ENCODE measurements at places on chromosomes 3 and 15.
A peak's percentile ranks its signal among the peaks of the same experiment; 100 is the strongest.

DNA sequence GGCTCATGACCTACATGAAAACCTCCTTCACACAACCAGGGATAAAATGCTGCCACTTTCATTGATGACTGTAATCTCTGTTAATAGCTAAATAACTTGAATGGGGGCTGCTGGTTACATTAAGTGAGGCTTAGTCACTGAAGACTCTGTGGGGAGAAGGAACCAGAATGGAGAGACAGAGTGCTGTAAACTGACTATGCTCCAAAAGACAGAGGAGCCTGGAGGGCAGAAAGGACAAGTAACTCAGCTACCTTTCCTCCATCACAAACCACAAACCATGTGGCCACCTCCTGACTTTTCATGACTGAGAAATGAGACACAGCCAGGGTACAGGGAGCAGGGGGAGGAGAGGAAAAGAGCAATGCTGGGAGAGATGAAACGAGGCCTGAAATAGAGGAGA is 97.1 kb upstream of the TRIM42 start:
- DNase-seq = no peak

DNA sequence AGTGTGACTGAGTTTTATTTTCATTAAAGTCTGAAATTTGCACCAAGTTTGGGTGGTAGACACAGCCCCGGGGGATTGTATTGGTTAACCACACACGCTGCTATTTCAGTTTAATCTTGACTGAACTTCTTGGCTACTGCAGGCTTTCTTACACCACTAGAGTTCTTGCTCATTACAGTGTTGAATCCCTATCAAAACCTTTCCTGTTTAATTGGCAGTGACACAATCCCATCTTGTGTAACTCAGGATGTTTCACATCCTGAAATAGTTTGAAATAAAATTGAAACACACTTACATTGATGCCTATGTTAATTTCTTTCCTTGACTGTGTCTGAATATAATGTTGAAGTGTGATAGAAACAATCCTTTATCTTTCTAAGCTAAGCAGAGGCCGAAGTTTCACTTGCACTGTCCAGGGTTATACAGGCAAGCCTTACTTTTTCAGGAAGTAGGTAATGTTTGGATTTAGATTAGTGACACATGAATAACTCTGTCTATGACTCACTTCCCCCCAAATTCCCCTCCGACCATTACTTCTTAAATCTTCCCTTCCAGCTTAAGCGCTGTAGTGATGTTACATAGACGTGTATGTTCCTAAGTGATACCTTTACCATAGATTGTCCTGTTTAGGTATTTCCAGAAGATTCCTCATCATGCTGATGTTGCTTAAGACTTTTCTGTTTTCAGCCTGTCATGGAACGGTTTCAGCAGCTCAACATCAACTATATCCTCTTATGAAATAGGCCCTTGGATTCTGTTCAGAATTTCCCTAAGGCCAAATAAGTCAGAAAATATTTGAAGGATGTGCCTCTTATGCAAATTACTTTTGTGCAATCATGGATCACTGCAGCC is 16.8 kb downstream of the ATG7 start:
- peak; percentile 87 for DNase-seq

GRCh38 chr15:36401586-36401966 is 177.8 kb upstream of the CDIN1 start:
- no peak for DNase-seq

DNA sequence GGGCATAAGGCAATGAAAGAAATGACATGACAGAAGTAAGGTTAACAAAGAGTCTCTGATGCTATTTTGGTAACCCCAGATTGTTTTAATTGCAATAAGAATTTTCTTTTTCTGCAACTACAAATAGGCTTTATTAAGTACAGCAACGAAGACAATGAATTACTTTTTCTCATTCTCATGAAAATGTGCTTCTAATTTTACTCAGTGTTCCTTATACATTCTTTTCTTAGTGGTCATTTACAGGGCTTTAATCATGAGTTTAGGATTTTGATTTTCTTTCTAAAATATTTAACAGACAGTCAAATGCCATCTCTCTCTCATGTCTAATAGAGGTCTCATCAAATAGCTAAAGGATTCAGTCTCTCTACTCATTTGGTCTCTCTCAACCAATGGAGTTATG is 452.1 kb downstream of the RAP2B start:
- no peak for DNase-seq

GRCh38 chr15:66663664-66664063 is 38.4 kb upstream of the SMAD6 start:
- no peak for DNase-seq

DNA sequence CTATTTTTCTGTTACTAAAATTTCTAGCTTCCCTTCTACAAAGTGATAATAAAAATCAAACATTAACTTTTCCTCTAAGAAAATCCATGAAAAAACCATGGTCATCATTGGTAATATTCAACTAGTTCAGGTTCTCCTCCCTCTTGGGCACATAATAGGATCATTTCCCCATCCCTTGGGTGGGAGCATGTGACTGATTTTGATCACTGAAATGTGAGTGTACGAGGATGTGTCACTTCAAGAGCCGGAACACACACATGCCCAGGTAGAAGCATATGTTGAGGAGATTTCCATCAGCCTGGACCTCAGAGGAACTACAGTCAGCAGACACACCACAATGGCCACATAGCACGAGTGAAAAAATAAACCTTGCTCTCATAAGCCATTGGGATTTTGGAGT is 36.1 kb downstream of the AP3S2 start:
- no peak for DNase-seq

DNA sequence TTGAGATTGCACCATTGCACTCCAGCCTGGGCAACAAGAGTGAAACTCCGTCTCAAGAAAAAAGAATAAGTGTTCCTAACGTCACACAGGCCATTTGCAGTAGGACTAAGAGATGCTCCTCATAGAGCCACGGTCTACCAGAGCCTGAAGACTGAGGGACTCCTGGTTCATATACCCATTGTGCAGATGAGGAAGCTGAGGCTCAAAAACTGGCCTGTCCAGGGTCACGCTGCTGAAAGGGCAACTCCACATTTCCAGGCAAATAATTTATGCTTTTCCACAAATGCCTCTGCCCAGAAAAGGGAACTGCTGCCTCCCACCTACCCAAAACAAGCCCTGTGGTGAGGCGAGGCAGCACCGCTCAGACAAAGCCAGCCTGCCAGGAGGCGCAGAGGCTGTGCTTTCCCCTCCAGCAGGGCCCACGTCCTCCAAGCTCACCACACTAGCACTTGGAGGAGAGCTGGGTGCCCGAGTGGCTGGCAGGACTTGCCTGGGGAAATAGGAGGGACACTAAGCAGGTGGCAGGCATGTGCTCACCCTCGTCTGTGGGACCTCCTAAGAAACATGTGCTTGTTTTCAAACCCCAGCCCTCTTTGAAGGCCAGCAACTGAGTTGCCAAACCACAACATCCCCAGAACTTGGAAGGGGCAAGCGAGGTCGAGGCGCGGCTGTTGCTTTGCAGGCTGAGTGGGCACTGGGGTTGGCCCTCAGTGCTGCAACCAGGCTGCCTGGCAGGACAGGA is 195.6 kb downstream of the XXYLT1 start:
- no peak for DNase-seq

Measured in inflammatory macrophage (primary cell).